ENCODE measurements at places on chromosomes 11 and 22. TPM values are rescaled to one million over a fixed set of nuclear protein-coding genes. Genes with fewer than 3 reads are reported as not detected.

MRGPRE gene
- 0.38 TPM for total RNA-seq

GRCh38 chr11:99098258-99098657 is 77.5 kb downstream of the CNTN5 start:
- DNase-seq, result no peak

DNA sequence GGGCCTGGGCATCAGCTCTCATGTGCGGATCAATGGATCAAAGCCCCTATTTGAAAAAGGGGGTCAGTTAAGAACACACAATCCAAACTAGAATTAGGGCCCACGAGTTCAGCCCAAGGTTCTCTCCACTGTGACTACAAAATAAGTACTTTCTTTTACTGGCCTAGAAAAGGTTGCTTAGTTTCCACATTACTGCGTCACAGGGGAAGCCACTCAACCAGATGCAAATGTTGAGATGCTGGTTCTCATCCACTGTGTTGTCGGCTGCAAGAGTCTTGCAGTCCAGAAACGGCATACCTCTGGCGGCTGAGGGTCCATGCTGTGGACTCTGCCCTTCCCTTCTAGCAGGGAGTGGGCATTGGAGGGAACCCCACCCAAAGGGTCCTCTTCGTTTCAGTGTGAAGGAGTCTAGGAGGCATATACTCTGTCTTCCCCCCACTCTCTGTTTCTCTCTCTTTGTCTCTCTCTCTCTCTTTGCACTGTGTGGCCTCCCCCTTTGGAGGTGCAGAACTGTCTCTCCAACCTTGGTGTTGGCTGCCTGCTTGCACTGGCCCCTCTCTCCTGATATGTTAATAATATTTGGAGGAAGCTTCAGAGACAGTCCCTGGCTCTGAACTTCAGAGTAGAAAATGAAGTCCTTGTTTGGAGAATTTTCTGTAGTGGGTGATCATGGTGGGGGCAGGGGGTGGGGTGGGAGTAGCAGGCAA is 99.0 kb upstream of the NNMT start:
- DNase-seq, result no peak

GRCh38 chr22:42169055-42169469 is 38.5 kb upstream of the CYP2D6 start:
- no peak for DNase-seq

DNA sequence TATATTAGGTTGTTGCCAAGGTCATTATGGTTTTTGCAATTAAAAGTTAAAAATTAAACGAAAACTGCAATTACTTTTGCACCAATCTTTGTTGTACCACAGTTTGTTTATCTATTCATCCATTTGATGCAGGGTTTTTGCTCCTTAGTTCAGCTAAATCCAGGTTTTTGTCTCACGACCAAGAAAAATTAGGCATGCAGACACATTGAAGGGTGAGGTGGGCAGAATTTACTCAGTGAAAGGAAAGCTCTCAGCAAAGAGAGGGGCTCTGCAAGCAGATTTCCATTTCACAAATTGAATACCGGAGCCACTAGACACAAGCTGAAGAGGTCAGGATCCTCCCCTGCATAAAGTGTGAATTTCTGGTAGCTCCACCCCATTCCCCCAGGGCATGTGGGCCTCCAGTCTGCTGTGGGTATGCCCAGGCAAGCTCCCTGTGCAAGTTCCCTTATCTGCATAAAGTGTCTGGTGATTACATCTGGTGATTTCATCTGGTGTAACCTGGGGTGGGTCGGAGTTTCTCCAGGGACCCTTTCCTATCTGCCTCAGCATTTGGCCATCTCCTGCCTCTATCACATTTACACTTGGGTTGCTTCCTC is 33.3 kb downstream of the APOL6 start:
- no peak for DNase-seq

DNA sequence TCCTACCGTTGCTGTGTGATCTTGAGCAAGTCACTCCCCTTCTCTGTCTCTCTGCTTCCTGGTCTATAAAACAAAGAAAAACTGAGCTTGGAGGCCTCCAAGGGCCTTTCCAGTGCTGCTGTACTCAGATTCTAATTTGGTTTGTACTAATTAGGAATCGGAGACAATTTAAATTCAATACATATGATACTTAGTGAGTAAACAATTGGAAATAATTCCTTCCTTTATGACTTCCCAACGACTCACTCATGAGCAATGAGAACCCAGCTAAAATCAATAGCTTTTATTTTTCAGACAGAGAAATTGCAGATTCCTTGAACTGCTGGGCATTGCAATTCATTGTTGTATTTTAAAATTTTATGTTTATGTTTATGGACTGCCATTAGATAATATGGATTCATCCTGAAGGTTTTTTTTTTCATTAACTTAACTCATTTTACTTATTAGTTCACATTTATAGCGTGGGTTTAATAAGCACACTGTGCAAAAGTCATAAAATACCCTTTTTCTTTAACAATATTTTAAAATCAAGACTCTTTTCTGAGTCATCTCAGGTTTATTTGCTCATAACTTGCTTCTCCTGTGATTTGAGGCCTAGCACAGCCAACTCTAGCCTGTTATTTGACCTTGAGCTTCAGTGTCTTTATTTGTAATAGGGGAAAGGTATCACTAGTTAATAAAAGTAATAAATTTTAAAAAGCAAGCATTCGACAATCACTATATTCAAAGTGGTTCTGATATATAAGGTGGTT is 95.8 kb downstream of the TP53I11 start:
- no peak for DNase-seq

Measured in cardiac septum (tissue), 1 donor.